ENCODE measurements at places on chromosomes 7 and 10.

DNA sequence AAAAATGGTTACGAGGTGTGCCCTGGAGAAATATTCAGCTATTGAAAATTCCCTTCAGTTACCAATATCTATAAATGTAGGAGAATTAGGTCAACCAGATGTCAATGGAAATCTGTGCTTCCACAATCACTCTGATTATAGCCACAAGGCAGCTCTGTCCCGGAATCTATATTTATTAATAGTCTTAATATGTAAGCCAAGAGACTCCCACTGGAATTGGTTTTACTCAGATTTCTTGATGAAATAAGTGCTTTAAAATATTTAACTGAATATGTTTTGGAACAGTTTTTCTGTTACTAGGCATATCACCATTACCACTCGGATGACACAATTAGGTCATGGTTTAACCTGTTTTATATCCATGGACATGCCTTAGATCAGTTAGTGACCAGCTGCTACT, 169.6 kb downstream of the POM121L12 start:
- no peak for DNase-seq

DNA sequence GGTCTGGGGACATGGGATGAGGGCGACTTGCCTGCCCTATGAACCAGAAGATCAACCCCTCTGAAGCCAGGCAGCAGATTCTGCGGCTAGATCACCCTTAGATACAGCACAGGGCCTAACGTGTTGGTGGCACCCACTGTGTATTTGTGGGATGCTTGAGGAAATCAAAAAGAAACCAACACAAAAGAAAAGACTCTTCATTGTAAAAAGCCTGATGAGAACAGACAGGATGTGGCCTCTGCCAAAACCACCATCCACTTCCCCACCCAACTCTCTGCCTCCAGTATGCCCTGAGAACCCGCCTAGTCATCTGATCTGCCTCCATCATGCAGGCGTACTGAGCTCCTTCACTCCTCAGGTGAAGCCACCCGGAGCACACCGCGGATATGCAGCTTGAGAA, 97.2 kb upstream of the INSYN2A start:
- no peak for DNase-seq

DNA sequence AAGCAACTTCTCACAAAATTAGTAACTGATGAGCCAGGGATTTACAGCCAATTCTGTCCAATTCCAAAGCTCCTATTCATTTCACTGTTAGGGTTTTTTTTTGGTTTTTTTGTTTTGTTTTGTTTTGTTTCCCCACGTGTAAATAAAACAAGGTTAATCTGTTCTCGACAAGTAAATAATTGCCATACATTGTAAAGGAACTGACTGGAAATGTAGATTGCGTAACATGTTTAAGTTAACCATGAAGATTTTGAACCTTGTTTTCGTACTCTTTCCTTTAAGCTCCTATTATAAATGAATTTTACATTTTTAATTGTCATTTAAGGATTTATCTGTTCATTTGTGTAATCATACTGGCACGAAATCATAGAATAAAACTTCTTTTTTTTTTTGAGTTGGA, 42.0 kb upstream of the FOXP2 start:
- no peak for DNase-seq

GRCh38 chr7:131231381-131232220, 96.1 kb upstream of the MKLN1 start:
- DNase-seq, result peak; percentile 73

GRCh38 chr7:22823142-22823497, 471 bp upstream of the TOMM7 start:
- no peak for DNase-seq

- DNase-seq, result no peak
These were observed 78.3 kb downstream of the ST8SIA6 start for GRCh38 chr10:17375936-17376584.

GRCh38 chr10:30789806-30790205, 160.3 kb upstream of the LYZL2 start:
- no peak for DNase-seq

DNA sequence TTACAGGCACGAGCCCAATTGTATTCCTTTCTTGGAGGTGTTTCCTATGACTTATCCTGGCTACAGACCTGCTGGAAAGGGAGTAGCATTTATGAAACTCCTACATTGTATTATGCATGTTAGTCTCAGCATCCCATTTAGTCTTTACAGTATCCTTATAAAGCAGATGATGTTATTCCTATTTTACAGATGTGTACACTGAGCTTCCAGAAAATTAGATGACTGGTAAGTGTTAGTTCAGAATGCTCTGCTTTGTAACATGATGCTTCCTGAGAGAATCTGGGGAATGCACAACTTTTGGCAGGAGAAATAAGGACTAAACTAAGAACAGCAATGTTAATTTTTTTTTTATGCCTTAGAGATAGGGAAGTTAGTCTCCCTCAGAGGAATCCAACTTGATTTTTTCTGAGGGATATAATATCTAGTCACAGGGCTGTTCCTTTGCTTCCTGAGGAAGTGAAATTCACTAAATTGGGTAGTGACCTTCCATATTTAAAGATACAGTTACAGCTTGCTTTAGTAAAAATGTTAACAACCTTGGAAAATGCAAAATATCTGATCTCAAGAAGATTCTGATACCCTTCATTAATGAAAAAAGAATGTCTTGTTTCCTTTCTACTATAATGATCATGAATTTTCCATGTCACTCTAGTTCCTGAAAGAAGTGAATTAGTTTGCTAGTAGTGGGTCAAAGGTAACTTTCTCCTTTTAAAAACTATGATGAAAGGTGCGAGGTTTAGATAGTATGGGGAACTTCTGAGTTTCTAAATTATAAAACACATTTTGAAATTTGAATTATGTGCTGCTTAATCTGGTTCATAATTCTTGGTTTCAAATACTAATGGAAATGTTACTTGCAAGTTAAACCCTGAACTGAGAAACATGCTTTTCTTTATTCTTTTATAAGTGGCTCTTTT, 194.0 kb upstream of the PRPS1L1 start:
- DNase-seq, result no peak

DNA sequence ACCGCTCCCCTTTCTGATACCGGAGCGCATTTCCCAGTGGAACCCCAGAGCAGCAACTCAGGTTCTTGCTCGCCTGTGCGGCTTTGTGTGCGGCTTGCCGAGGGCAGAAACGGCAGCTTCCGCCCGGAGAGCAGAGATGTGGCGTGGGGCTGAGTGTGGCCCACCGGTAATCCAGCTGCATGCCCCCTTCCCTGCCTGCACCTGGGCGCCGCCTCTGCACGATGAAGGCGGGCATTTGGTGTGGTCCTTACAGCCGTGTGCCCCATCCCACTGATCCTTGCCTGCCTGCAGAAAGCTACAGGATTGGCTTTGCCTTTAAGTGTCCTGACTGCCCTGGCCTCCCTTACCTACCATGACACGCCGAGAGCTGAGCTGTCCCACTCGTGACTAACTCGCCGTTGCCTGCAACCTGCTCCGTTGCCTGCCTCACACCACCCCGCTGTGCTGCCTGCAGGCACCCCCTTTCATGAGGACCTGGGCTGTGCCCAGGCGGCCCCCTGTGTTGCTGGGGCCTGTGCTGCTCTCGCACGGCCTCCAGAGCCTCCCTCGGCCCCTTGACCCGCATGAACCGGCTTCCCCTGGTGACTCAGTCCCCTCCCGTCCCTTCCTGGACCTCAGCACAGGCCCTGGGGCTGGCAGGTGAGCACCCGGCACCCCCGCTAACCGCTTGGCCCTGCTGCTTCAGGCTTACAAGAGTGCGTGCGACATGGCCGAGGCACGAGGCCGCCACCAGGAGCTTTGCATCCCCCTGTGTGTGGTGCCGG, 48.0 kb downstream of the PITRM1 start:
- no peak for DNase-seq

- DNase-seq, result no peak
These were observed 337.0 kb downstream of the PTEN start for GRCh38 chr10:88200312-88201032.

GRCh38 chr10:72557362-72557761, 68.5 kb downstream of the MICU1 start:
- DNase-seq, result no peak

- peak; percentile 30 for DNase-seq
These were observed 14.8 kb upstream of the WAPL start for GRCh38 chr10:86536294-86536861.

GRCh38 chr7:143354965-143355364, 7.5 kb downstream of the FAM131B start:
- DNase-seq, result no peak

DNA sequence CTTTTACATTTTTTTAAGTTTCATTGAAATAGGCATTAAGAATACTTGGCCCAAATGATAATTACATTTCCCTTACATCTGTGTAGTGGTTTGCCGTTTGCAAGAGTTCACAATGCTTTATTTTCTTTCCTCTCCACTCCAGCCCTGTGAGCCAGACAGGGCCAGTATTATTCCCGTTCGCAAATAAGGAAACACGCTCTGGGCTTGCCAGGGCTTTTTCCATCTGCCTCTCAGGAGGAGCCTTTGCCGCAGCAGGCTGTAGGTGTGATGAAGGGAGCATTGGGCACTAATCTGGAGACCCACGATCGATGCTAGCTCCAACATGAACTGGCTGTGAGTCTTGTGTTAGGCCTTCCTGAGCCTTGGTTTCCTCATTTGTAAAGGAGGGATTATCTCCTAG, 154.4 kb downstream of the GALNT17 start:
- no peak for DNase-seq

DNA sequence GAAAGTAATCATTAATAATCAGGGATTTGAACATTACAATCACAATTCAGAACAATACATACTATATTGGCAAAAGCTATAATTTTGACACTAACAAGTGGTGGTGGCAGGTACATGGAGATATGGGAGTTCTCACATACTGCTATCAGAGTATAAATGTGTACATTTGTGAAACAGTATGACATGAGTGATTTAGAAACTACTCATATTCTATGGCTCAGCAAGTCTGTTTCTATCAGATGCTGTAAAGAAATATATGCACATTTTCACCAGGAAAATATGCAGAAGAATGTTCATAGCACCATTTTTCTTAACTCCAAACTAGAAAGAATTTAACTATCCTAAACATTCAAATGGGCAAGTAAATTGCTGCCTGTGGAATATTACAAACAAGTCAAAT, 620.0 kb downstream of the SH2D4B start:
- DNase-seq, result no peak

GRCh38 chr7:44955733-44956132, 23.1 kb downstream of the MYO1G start:
- no peak for DNase-seq

GRCh38 chr10:114682121-114682520, 24.0 kb upstream of the ABLIM1 start:
- no peak for DNase-seq

DNA sequence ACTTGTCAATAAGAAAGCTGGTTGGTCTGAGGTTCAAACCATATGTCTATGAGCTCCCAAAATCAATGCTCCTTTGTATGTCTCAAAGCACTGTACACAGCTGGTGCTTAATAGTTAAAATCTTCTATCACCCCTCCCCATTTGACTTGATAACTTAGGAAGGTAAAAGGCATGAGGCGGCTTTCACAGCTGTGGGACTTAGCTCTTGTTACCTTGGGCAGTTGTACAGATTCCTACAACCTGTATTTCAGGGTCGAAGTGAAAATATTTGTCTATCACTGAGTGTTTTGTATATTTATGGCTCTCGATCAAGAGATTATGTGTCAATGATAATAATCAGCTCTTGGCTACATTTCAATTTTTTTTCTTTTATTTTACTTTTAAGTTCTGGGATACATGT, 992 bp upstream of the KIFBP start:
- DNase-seq, result no peak

DNA sequence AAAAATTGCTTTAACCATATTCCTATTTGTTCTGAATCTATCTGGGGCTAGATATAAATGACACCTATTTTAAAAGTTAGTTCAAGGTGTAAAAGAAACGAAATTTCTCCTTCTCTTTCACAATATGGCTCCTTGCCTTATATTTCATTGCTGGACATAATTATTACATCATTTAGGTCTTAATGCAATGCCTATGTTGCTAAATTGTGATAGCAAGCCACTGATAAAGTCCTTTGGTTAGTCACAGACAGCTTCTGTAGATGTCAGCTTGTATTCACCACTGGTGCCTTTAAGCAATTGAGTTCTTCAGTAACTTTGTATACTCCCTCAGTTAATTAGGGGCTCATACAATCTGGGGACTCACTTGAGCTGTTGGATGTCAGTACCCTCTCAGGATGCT, 1236.6 kb downstream of the GATA3 start:
- no peak for DNase-seq

GRCh38 chr10:117427356-117427755, 52.1 kb upstream of the PDZD8 start:
- DNase-seq, result no peak

DNA sequence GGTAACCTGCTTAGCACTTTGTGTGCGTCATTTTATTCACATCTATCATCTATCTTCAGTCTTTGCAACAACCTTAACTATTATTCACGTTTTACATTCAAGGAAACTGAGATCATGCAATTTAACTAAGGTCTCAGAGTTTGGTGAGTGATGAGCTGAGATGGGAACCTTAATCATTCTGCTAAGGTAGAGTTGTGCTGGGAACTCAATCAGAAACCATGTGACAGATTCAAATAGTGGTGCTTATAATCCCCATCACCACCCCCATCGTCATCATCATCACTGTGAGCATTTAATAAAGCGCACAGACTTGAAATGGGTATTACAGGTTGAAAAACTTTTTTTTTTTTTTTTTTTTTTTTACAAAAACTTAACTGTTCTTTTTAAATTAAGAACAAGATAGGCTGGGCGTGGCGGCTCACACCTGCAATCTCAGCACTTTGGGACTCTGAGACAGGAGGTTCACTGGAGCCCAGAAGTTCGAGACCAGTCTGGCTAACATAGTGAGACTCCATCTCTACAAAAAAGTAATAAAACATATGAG, 160.9 kb downstream of the PIP4K2A start:
- DNase-seq, result no peak

DNA sequence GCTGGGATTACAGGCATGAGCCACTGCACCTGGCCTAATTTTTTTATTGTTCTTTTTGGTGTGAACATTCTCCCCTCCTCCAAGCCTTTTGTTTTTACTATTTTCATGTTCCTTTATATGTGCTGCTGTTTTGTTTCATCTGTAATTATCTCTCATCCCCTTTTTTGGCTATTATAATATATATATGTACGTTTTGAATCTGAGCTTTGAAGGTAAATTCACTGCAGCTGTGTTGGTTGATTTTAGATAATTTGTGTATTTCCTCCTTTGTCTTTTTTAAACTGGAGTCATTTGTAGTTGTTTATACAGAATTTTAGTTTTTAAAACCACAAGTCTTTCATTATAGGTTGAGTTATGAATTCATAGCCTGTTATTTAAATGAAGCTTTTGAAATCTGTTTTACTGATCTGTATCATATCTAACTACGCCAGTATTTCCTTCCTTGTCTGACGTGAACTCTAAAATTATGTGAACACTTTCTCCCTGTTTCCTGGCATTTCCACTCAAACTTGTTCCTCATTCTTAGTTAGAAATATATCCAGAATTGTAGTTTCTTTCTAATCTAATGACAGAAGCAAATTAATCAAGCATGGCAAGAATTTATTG, 54.9 kb downstream of the PTEN start:
- DNase-seq, result no peak

- DNase-seq, result no peak
These were observed 56.8 kb upstream of the FAM171A1 start for GRCh38 chr10:15427843-15428414.

GRCh38 chr10:113960617-113961181, 83.0 kb upstream of the ADRB1 start:
- DNase-seq, result peak; percentile 12
